ENCODE measurements at places on chromosomes 5 and 9.

DNA sequence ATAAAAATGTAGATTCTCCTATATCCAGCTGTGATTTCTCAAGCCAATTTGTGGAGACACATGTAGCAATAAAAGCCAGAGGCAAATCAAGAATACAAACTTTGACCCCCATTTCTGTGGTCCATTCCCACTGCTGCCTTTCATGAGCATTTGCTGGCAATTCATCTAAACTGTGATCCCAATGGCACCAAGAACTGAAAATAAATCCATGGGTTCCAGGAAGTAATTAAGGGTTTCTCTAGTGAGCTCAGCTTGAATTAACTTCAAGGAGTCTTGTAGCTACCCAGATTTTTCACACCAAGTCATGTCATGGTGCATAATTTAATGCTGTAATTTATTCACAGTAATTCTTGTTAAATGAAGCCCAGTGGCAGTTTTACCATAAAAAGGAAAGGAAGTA lies 145.0 kb upstream of the SMC2 start:
- no peak for DNase-seq

GRCh38 chr9:20551835-20552234 lies 70.5 kb downstream of the MLLT3 start:
- no peak for DNase-seq

DNA sequence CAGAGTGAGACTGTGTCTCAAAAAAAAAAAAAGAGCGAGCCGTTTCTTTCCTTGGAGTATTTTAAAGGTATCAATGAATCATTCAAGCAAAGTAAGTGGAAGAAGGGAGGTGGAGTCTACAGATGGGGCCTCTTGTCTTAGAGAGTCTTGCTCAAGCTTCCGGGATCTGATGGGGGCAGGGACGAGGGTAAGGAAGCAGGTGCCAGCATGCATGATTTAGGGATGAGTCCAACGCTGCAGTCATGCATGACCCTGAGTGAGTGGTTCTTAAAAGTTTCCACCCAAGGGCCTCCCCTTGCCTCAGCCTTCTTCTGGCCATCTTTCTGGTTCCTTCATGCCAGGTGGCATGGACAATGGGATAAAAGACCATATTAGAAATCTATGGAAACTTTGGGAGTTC lies 79.6 kb downstream of the MYO10 start:
- peak; percentile 64 for DNase-seq

GRCh38 chr5:176353533-176353932 lies 8.0 kb downstream of the KIAA1191 start:
- DNase-seq = no peak

- DNase-seq = no peak
Measured at GRCh38 chr9:34558919-34559623, 30.5 kb downstream of the CNTFR start.

- no peak for DNase-seq
Measured at GRCh38 chr5:180598797-180599589, 7.7 kb upstream of the SCGB3A1 start.

GRCh38 chr9:7879551-7880245 lies 80.1 kb upstream of the DMAC1 start:
- DNase-seq = no peak

DNA sequence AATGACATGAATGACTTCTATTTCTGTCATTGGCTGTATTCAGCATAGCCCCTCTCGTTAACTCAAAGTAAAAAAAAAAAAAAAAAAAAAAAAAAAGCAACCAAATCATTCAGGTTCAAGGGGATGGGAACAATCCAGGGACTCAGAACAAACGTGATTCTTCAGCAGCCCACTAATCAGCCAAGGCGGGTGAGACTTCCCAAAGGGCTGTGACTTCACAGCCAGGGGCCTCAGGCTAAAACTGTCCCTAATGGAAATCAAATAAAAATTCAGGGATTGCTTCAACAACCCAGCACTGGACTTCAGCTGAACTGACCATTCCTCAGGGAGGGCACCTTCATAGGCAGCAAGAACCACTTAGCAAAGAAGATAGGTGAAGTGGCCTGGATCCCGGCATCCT lies 86.2 kb upstream of the FAM169A start:
- peak; percentile 73 for DNase-seq

DNA sequence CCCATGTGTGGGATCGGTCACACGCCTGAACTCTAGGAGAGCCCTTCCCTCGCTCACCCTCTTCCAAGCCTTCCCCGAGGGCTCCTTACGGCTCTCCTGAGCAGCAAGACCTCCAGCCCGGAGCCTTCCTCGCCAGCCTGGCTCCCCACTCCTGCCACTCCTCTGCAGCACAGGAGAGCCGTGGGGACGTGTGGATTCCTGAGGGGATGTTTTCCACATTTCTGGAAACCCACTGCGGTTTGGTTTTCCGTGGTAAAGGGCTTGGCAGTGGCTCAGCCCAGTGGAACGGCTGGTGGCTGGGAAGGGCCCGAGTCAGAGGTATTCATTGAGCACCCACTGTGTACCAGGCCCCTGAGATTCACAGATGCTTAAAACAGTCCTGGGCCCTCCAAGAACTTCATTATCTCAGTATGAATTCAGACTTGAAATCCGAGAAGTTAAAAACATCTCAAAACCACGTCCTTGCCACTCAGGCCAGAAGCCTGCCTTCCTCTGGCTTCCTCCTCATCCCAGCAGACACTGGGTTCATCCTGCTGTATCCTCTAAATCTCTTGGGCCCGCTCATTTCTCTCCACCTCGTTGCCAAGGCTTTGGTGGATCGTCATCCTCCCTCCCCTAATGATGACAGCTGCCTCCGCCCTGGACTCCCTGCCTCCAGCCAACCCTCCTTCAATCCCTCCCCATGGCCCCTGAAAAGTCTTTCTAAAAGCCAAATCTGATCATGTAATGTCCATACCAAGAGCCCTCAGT lies 109.6 kb downstream of the FGF18 start:
- no peak for DNase-seq

GRCh38 chr5:38681029-38681706 lies 124.7 kb upstream of the LIFR start:
- DNase-seq = no peak

DNA sequence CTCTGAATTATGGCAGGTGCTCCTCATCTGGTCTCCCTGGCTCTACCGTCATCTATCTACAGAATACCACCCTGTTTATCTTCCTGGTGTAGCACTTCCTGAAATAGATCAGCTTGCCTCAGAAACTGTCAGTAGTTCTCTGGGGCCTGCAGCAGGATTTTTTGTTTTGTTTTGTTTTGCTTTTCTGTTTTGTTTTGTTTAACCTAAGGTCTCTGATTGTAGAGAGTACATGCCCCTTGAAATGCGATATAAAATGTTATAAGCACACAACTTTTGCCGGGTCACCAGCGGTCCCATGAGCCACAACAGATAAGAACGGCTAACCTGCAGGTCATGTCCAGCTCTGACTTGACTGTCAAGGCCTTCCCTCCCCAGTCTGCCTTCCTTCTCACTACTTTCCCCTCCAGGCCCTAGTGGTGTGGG lies 26.6 kb upstream of the CREBRF start:
- DNase-seq = no peak

- DNase-seq = no peak
Measured at GRCh38 chr5:157159209-157159751, 6.8 kb downstream of the GARIN3 start.

DNA sequence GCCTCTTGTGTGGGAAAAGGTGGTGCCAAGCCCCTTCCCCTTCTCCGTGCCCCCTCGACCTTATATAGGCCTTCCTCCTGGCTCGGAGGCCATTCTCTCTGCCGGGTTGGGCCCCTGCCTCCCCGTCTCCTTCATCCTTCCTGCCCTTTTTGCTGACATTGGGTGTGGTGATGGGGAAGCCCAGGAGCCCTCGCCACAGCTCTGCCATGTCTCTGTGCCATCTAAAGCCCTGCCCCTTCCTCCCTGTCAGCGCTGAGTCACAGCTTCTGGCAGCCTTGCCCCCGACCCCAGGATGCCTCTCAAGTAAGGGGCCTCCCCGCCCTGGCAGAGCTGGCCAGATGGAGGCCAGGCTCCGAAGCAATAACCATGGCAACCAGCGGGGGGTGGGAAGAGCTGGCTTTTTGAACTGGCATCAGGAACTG lies 30.4 kb downstream of the JADE2 start:
- peak; percentile 98 for DNase-seq

DNA sequence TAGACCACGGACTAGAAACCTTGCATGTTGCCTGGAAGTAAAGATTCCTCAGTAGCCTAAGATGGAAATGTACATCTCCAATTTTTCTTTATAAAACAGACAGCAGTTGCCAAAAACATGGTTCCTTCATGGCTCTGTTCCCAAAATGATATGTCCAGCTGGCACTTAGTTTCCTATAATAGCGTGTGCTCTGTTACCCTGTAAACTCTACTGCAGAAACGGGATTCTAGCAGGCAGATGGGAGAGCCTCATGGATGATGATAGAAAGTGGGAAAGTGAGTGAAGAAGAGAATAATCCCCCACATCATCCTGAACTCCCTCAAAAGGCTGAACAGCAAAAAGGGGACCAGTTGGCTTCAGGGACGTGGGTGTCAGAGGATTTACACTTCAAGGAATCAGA lies 118.2 kb downstream of the FRMD3 start:
- no peak for DNase-seq

DNA sequence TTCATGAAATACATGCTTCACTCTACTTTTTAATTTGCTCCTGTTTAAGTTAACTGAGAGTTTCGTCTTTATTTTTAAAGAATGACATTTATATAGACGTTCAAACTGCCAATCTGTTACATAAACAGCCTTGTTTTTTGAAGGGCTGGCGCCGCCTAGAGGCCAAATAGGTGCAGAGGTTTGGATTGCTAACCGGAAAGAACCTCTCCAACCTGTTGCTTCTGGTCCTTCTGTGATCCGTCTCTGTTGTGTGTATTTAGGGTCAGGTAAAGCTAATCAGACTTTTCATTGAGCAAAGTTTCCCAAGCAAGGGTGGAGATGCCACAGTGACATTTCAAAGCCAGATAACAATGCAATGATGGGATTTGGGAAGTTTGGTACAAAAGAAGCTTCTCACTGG lies 39.5 kb upstream of the GLIS3 start:
- DNase-seq = peak; percentile 90

- DNase-seq = no peak
Measured at GRCh38 chr5:135178476-135179155, 144.6 kb upstream of the PITX1 start.

DNA sequence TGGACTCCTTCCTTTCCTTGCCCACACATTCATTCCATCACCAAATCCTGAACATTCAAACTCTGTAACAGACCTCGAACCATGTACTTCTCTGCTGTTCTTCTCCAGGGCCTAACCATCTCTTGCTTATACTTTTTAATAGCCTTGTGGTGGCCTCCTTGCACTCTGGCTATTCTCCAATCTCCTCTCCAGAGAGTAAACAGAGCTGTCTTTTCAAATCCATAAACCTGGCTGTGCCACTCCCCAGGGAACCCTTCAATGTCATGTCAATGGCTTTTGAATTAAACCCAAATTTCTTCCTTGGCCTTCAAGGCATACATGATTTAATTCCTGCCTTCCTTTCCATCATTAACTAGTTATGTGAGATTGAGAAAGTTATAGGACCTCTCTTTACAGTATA lies 277.6 kb upstream of the EFNA5 start:
- no peak for DNase-seq

DNA sequence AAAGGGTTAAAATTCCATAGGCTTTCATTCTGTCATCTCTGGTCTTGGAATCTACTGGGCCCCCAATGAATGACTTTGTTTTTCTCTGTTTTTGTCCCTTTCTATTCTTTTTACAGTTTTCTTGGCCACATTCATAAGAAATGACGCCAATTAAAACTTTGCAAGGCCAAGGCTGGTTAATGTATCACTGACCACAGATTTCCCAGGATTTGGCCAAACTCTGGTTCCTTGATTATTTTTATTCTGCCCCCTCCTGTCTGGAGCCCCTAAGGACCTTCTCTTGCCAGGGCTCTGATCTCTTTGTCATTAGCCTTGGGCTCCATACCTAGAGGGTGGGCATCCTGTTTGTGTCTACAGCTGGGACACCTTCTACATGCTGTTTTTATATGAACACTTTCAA lies 388.9 kb upstream of the PAPPA start:
- DNase-seq = peak; percentile 10

DNA sequence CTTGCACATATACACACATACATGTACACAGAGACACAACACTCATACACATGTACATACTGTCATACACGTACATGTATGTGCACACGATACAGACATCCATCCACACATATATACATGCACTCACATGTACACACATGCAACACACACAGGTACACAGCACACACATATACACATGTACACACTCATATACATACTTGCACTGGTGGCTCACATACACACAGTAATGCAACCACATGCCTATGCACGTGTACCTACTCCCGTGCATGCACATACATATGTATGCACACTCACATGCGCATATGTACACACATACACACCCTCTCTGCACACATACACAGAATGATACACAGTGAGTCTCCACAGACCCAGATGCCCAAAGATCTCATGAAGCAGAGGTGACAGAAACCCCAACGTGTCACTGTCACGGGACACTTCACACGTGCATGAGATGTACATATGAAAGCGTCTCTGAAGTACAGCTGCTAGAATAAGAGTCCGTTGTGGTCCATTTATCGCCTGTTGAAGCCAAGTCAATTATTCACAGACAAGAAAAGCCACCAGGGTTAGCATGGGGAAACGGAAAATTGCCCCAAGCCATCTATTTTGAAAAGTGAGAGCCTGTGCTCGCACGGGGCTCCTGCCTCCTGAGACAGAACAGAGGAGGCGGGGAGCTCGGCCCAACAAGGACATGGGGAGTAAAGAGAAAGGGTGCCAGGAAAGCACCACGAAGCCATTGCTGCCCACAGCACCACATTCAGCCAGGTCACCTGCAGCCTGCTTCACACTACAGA lies 24.9 kb downstream of the LPCAT1 start:
- DNase-seq = no peak

- no peak for DNase-seq
Measured at GRCh38 chr9:130740218-130741023, 46.8 kb downstream of the EXOSC2 start.

GRCh38 chr9:109098171-109098959 lies 21.4 kb downstream of the TMEM245 start:
- peak; percentile 96 for DNase-seq

GRCh38 chr5:144202072-144202471 lies 31.4 kb downstream of the KCTD16 start:
- peak; percentile 37 for DNase-seq

DNA sequence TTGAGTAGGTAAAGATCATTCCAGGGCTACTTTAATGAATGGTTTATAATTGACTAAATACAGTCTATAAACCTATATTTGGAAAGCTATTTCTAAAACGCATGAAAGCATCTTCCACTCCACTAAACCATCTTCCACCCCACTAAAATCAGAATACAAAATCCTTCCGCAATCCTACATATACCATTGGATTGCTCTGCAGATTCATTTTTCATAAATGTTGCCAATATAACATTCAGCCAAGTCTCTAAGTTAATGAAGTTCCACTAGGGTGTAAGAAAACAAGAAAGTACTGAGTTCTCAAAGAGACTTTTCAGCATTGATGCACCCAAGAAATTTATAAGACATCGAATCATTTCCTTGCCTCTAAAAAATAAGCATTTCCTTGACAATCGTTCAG lies 4.7 kb downstream of the SLC24A2 start:
- no peak for DNase-seq

Data from M059J (cell line).